Calu3 (cell line): ENCODE measurements at places on chromosomes 7 and 10.
A peak's percentile ranks its signal among the peaks of the same experiment; 100 is the strongest.

DNA sequence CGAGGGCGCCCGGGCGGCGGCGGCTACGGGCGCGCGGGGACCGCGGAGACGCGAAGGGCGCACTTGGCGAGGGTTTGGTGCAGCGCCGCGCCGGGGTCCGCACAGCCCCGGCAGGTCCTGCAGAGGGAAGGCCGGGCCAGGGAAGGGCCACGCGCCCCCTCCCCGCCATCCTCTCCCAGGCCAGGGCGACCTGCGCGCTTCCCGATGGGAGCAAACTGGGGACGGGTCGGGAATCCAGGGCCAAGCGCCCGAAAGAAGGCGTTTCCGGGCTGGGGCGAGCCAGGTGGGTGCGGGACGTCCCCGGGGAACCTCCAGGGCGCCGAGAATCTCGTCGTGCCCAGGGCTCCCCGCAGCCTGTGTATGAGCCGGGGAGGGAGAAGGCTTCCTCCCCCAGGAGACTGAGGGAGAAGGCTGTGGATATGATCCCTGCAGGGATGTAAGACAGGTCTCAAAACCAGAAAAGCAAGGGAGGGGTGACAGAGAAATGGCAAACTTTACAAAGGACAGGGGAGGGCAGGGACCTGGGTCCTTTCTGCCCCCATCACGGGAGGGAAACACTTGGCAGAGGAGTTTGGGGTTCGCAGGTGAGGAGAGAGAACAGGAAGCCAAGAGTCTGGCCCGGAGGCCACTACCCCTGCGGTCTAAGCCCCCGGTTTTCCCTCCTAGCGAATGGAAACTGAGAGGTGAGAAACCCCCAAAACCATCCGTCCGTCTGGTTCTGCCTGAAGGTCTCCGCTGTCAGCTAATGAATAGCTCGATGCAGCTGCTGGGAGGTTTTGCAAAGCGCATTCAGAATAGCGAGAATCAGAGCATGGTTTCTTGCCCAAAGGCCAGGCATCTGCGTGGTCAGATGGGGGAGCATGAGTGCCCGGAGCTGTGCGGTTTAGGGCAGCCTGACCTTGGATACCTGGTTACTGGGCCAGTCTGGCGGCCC, 674 bp downstream of the AMZ1 start:
- DNase-seq: no peak

- peak; percentile 60 for DNase-seq
Observed at GRCh38 chr10:90857635-90858460, at the start of gene HTR7. Gene HTR7, minus strand, starts transcription at chr10:90858039. Its CDS starts 368 bp downstream, at chr10:90857671.

- DNase-seq: no peak
Observed at GRCh38 chr10:129896136-129896859, 67.8 kb downstream of the EBF3 start.

GRCh38 chr10:88687853-88688467, 18.1 kb upstream of the LIPK start:
- no peak for DNase-seq

GRCh38 chr10:67140641-67141040, 214.8 kb downstream of the LRRTM3 start:
- DNase-seq: no peak
